Fibroblast of skin of left quadriceps (primary cell): ENCODE measurements at places on chromosomes 2 and 18.

DNA sequence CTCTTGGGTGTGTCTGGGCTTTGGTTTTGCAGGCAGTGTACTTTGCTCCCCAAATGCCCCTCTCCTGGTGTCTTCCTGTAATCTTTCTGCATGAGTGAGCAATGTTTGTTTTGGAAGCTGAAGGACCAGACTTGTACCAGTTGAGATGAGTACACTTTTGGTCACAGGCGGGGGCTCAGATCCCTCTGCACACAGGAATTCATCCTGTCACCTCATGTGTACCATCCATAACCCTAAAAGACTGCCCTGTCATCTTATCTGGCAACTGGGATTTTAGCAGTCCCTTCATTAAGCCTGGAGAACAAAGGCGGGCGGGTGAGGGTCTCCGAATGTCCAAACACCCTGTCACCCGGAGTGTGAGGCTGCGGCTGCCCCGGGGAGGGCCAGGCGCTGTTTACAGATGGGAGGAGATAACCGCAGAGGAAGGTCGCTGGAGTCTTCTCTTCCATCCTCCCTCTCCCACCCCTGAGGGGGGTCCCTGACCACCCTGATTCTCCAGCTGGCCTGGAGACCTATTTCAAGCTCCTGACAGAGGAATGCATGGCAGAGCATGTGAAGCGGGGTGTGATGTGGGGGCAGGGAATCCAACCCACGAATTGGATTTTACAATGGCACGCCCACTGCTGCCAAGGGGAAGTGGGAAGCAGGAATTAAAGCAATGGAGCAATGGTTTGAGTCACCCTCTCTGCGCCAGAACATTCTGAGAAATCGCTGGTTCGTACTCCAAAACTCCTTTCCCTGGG is 158.2 kb upstream of the MYCN start:
- DNase-seq, result no peak

- no peak for DNase-seq
Observed at GRCh38 chr2:11158916-11159573, 3.8 kb downstream of the SLC66A3 start.

DNA sequence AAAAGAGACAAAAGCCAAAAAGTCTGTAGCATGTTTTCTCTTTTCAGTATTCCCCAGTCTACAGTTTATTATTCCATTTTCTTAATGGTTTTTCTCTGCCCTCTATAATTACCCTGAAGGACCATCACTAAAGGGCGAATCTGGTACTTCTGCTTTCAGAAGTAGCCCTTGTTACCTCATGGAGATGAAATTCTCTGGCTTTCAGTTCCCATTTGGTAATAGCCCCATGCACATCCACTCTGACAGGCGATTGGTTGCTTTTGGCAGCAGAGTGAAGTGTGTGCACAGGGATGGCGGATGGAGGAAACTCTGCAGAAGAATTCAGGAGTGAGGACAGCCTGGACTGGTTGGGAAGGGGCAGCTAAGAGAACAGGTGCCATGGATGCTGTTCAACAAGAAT is 66.3 kb upstream of the NABP1 start:
- no peak for DNase-seq

DNA sequence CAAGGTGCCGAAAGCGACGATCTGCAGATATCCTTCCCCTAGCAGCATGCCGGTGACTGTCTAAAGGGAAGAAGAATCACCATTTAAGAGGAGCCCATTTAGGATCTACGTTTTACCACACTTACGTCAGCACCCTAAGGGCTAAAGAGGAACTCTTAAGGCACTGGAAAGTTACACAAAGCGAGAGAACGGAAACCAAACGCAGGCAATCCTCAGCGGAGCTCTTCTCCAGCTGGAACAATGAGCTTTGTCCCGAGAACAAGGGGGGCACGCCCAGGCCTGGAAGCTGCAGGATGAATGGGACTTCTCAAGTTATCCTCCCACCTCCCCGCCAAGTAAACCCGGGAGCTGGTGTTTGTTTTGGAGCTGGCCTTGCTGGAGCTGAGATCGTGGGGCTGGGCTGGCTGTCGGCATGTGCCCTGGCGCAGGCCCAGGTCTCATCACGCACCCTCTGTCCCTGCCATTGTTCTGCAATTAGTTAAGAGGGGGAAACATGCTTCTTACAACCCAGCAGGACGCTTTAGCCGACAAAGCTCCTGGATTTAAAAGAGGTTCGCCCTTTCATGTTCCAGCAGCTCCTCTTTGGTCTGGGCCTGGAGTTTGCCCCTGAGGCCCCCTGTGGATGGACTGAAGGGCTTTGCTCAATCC is 36.4 kb downstream of the PXDN start:
- peak; percentile 62 for DNase-seq

GRCh38 chr18:31931886-31932240 is 11.1 kb downstream of the TRAPPC8 start:
- DNase-seq, result no peak

GRCh38 chr2:74301262-74301661 is 42.0 kb downstream of the SLC4A5 start:
- DNase-seq, result no peak

DNA sequence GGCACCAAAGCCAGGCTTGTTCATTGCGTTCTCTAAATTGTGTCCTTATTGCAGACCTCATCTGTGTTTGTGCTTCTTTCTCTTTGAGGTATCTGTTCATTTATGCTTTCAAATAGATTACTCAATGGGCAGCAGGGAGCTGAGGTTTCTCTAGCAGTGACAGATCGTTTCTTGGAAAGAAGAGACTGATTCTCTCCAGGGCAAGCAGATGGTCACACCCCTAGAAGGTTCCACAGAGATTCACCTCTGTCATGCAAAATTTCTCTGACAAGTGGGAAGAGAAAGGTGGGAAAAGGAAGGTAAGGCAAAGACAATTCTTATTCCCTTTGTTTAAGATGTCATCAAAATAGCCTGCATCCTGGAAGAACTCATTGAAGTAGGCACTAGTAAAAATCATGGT is 14.0 kb downstream of the DLGAP1 start:
- no peak for DNase-seq

DNA sequence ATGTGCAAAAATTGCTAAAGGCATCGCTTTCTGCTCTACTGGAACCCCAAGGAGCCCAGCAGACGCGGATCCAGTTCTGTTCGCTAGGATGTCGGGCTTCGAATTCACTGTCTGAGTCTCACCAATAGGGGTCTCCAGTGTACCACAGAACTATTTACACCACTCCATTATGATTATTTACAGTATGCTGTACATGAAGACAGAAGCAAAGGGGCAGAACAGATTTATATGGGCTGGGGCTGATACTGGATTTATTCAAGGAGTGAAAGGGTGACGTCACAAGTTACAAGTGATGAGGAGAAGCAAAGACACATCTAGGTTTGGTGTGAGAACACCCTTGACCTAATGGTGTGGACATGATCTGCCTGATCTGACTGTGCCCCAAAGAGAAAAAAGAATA is 185.3 kb upstream of the ATP5MC3 start:
- DNase-seq, result peak; percentile 25

DNA sequence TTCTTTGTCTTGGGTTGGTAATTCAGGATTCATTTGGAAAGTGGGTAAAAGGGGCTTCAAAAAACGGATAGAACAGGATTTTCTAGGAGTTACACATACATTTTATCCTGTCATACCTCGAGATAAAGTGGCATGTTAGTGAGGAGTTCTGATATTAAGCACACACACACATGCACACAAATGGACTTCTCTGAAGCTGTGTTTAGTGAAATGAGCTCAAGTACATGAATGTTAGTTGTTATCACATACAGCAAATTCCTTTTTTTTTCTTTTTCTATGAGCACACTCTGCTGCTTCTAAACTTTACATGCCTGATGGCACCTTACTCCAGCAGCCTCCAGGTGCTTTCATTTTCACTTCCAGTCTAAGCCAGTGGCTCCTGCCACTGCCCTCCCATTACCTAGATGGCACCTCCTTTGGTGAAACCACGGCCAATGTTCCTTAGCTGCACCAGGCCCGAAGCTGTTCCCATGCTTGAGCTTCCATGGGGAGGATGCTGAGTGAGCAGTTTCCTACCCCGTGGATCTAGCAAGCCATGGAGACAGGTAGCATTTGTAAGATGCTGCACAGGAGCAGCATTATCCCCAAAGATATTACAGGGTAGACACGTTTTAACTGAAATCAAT is 49.7 kb downstream of the STAT1 start:
- DNase-seq, result no peak

GRCh38 chr2:132419235-132419634 is 2.6 kb downstream of the GPR39 start:
- DNase-seq, result no peak

DNA sequence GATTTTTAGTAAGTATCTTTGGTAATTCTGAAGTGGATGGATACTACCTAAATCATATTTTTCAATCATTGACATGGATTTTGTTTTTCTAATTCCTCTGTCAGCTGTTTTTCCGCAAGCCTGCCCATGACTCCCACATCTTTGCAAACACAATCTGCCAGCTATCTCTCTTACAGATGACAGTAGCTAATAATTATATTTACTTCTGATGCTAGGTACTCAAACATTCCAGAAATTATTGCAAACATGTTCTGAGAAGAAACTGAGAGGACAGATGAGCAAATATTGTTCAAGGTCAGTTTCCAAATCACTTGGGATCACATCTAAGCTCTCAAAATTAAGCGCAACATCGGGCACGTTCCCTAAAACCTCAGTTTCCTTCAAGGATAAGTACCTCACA is 270.0 kb upstream of the CDH19 start:
- DNase-seq, result no peak
